ENCODE measurements at places on chromosomes 4 and X.

GRCh38 chr4:42636645-42636949 is 20.3 kb downstream of the ATP8A1 start:
- DNase-seq: no peak

- DNase-seq: no peak
Observed at GRCh38 chr4:118318931-118319330, 33.9 kb downstream of the PRSS12 start.

DNA sequence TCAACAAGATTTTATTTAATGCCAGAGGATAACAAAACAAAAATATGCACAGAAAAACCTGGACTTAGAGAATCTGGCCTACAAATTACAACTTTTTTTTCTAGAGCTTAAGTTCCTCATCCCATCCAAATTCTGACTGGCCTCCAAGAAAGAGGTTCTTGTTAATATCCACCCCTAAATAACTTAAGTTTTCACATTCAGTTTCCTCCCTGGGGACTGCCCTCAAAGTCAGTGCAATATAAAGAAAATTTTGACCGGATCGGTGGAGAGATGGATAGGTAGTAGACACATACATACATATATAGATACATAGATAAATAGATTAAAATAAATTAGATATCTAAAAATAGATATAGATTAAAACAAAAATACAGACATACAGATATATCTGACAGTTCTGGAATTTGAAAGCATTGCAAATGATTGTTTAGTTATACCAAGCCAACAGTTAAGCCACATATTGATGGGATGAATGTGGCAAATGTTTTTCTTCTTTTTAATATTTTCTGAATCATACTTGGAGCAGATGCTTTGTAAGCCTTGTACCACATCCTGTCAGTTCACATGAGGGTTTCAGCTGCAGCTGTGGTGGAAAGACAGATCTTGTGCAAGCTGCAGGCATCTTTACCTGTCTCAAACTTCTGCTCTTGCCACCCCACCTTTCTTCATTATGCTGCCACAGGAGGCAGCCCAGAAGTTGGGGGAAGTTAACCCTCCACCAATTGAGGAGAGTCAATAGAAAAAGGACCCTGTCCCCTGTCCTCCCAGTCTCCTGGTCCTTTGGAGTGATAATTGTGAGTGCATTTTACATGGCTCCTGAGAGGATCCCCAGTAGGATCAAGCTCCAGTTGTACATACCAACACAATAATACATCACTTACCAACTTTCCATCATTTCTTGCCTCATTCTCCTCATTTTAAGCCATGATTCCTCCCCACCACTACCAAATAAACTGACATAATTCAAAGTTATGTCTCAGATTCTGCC is 58.5 kb upstream of the PRDM8 start:
- DNase-seq: peak; percentile 2

- DNase-seq: no peak
Observed at GRCh38 chr4:4200624-4201023, 26.1 kb downstream of the OTOP1 start.

GRCh38 chr4:121827853-121828252 is 4.2 kb upstream of the CCNA2 start:
- no peak for DNase-seq

DNA sequence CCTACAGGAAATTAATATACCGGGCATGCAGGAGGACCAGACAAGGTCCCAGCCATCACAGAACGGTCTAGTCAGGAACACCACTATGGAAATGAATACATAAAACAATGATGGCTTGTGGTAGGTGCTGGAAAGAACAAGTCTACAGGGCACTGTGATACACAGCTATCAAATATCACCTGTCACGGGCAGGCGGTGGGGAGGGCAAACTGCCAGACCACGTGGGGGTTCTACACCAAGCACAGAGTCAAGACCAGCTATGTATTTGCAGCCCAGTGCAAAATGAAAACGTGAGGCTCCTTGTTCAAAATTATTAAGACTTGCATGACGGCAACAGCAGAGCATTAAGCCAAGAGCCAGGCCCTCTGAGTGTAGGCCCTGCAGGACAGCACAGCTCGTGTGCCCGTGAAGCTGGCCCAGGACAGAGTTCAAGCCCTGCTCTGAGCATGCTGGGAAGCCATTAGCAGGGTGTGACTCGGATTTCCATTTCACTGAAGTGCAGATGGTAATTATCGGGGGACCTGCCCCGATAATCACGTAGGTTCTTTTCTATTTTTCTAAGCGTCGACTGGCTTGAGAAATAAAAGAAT is 83.6 kb downstream of the JAKMIP1 start:
- DNase-seq: no peak

GRCh38 chrX:152445926-152446325 is 5.2 kb downstream of the GABRA3 start:
- peak; percentile 21 for DNase-seq

DNA sequence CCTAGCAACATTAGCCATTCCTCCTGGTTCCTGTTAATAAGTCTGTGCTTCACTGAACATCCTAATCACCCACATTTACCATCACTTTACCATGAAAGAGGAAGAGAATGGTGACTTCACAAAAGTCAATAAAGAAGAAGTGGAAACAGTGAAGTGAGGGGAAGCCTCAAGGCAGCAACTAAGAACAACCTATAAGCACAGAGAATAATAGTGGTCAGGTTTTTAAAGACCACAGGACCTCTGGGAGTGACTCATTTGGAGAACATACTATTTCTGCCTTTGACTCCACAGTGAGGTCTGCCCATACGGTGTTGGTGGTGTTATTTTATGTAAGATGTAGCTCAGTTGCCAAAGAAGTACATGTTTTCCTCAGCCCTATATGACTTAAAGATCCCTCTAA is 86.0 kb upstream of the TET2 start:
- peak; percentile 64 for DNase-seq

GRCh38 chr4:80540349-80540748 is 204.8 kb downstream of the CFAP299 start:
- DNase-seq: no peak

- DNase-seq: no peak
Observed at GRCh38 chr4:5034206-5034605, 14.9 kb upstream of the CYTL1 start.

GRCh38 chr4:151340751-151341385 is 15.5 kb upstream of the SH3D19 start:
- peak; percentile 28 for DNase-seq

DNA sequence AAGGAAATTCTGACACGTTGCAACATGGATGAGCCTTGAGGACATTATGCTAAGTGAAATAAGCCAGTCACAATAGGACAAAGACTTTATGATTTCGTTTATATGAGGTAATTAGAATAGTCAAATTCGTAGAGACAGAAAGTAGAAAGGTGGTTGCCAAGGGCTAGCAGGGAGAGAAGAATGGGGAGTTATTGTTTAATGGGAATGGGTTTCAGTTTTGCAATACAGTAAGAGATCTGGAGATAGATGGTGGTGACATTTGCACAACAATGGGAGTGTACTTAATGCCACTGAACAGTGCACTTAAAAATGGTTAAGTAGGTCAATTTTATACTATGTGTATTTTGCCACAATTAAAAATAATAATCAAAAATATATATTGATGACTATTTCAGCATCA is 43.4 kb upstream of the TMEM154 start:
- DNase-seq: no peak

DNA sequence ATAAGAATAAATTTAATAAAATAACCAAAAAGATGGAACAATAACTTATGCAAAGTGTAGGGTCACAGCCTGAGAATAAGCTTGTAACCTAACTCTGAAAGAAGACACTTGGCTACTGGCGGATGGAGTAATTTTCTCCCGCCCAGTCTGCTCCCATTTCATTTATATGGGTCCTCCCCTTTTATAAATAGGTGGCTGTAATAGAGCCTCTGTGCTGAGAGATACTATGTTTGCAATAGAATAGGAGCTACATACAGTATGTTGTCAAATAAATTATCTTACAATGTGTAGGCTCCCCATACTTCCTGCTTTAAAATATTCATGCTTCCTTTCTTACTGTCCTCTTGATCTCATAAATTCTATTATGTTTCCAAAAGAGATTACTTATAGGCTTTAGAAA is 28.2 kb upstream of the RPS6KA3 start:
- no peak for DNase-seq

- peak; percentile 53 for DNase-seq
Observed at GRCh38 chrX:111445485-111445884, 33.5 kb upstream of the DCX start.

DNA sequence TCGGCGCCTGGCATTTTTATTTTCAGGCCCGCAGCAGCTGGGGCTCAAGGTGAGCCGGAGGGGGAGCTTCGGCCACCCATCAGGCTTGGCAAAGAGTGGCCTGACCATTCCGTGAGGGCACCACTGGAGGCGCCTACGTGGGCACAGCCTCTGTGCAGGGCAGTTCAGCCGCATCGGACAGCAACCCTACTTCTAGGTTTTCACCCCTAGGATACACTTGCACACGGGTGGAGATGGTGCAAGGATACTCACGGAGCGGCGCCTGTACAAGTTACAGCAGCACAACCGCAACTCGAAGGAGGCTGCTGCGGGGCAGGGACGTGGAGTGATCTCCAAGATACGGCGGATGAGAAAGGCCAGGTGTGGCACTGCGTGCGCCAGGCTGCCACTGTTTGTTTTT is 10.8 kb downstream of the HCFC1 start:
- no peak for DNase-seq

- DNase-seq: no peak
Observed at GRCh38 chr4:181982437-181982836, 260.8 kb upstream of the TENM3 start.

GRCh38 chr4:7694324-7694723 is 245.3 kb downstream of the AFAP1 start:
- DNase-seq: no peak

DNA sequence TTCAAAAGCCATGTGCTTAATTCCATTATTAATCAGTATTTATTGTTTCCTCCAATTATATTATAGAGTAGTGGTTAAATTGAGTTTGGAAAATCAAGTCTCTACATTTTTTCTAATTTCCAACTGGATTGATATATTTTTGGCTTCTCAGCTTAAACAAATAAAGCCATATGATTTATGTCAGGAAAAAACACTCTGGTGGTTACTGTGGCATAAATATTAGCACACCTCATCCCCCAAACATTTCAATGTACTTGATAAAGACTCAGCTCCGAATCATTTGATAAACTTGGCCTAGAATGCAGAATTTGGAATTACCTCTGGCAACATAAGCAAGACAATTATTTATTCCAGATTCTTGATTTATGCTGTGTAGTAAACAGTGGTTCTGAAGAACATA is 2313.8 kb downstream of the ARAP2 start:
- peak; percentile 18 for DNase-seq

DNA sequence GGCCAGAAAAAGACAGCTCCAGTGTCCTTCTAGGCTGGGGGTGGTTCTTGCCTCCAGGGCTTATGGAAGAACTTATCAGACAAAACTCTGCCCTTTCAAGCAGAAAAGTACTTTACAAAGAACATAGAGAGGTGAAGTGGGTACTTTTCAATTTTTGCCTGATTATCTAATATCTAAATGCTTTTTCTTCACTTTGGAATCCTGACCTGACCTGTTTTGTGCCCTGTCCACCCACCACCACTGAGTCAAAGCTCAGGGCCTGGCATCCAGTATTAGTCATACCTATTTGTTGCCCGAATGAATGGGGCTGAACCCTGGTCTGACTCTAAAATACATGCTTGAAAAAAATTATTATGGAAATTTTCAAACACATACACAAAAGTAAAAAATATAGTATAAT is 37.2 kb downstream of the RTL9 start:
- no peak for DNase-seq

GRCh38 chr4:57355101-57355665 is 245.0 kb upstream of the IGFBP7 start:
- DNase-seq: peak; percentile 17

- no peak for DNase-seq
Observed at GRCh38 chr4:86014599-86014998, 345.3 kb downstream of the MAPK10 start.

DNA sequence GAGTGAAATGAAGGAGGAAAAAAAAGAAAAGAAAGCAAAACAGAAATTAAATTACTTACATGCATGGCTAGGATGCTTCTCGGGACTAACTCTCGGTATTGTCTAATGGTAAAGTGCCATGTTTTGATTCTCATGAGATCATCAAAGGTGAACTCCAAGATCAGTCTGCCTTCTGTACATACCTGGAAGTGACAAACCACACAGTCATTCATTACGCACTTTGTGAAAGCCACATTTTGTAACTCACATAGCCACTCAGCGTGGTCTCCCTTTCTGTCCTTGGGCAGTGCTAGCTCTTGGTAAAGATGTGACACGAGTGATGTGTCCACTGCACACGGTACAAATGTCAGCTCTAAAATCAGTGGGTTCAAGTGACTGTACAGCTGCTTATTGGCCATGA is 309.8 kb downstream of the LDB2 start:
- no peak for DNase-seq

- no peak for DNase-seq
Observed at GRCh38 chr4:187276736-187277408, 553.2 kb upstream of the FAT1 start.

- DNase-seq: peak; percentile 58
Observed at GRCh38 chrX:154372612-154373022, 1.8 kb downstream of the FLNA start.

- DNase-seq: no peak
Observed at GRCh38 chr4:161005746-161006145, 1158.1 kb downstream of the FSTL5 start.

GRCh38 chr4:16875487-16875886 is 23.0 kb downstream of the LDB2 start:
- peak; percentile 63 for DNase-seq

DNA sequence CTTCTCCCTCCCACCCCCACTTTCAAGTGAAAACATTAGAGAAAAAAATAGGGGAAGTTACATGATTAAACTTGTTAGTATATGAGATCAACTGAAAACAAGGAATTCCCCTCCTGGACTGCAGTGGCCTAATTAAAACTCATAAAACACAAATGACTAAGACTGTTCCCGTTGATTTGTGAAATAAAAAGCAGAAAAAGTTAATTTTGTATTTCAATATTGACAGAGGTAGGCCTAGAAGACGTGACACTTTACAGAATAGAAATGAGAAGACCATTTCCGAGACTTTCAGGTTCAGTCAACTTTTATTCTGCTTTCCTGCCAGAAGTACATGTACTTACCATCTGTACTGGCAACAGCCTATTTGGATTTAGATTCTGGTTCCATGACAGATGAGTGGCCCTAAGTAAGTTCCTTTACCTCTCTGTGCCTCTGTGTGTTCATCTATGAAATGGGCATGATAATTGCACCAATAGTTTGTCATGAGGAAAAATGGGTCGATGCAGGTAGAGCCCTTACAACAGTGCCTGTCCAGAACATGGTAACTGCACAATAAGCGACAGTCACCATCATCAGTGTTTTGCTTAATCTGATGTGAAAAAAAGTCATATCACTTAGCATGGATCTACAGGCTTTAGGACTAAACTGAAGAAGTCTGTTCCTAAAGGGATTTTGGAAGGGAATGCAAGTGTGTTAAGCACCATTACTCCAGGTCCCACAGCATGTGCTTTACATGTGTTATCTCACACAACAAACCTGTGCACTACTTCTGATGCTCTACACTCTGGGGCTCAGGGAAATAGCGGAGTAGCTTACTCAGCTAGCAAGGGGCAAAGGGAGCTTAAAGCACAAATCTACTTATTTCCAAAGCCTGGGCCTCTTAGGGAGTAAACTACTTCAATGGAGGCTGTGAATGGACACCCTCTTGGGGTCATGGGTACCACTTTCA is 562.3 kb upstream of the DIPK2B start:
- DNase-seq: peak; percentile 27

All from astrocyte of the hippocampus (primary cell).